MG63 (cell line): ENCODE measurements at places on chromosomes 3 and 15. TPM values are rescaled to one million over a fixed set of nuclear protein-coding genes. Genes with fewer than 3 reads are reported as not detected.

Gene TRNT1
- 34.2 and 60.3 TPM in 2 replicates for total RNA-seq

Gene A4GNT
- not detected in 2 replicates for total RNA-seq

Gene FMN1
- 0.25 and 9.0 TPM in 2 replicates for total RNA-seq

Gene CCDC39
- total RNA-seq = not detected in 2 replicates

Gene OSTN
- not detected in 2 replicates for total RNA-seq

Gene SSUH2
- total RNA-seq = not detected in 2 replicates

Gene CPLX3
- total RNA-seq = not detected in 2 replicates

Gene USP3
- total RNA-seq = 36.6 and 38.6 TPM in 2 replicates

Gene IGSF11
- total RNA-seq = 0.20 TPM in 1 of 2 replicates, not detected in the other

- DNase-seq = no peak
Observed at GRCh38 chr15:67134067-67134838, 68.9 kb downstream of the SMAD3 start.

- DNase-seq = no peak
Observed at GRCh38 chr15:100113351-100114080, 228.3 kb downstream of the ADAMTS17 start.

DNA sequence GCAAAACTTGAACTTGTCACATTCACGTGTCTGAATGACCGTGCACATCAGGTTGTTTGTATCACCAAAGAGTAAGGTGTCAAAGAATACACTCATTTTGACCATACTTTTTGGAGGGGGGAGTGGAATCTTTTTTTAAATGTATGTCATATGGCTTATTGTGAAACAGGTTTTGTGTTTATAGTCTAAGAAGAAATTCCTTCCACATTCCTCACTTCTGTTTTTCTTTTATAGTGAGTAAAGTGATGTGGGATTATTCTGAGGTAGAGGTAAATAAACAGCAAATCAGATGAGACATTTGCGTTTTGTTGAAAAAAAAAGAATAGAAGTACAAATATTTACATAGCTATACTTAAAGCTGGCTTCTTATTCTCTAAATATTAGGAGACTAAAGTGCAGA lies 33.0 kb downstream of the SRP14 start:
- no peak for DNase-seq

DNA sequence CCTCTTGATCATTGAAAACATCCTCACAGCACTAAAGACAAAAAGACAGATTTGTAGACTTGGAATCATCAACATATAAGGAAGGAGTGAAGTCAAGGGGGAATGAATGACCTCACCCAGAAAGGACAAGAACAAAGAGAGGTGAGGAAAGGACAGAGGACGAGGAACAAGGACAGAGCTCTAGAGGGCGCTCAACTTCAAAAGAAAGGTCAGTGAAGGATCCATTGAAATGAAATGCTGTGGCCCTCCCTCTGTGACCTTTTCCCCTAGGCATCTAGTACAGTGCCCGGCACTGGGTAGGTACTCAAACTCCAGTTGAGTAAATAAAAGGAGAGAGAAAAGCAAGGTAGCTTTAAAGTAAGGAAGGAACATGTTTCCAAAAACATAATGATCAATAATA lies 2.6 kb downstream of the ATP8B4 start:
- DNase-seq = peak; percentile 16

DNA sequence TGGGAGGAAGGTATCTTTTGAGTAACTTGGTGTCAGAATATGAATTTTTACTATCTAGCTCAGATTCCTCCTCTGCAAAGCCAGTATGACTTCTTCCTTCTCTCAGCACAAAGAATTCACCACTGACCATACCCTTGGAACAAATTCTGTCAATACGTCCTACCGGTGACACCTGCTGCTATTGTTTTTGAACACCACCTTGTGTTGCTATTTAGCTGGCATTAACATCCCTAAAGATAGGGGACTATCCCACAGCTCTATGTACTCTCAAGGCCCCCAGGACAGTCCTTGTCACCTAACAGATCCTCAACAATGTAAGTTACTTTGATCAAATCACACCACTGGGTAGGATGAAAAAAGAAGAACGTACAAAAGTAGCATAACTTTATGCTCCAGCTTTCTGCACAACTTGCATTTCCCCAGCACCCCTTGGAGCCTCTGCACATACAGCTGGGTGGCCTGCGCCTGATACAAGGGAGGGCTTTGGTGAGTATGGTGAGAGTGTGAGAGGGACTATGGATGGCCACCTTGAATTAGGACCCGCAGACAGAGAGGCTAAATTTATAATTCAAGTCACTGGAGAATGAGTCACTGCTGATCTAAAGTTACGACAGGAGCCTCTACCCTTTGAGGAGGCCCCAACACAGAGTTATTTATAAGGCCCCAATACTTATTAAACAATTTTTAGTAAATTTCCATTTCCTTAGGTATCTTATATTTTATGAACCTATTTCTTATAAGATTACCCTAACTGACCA lies 2.3 kb upstream of the COLQ start:
- no peak for DNase-seq

GRCh38 chr3:12644331-12644937 lies 19.5 kb downstream of the RAF1 start:
- DNase-seq = no peak

GRCh38 chr3:187888701-187889100 lies 143.4 kb upstream of the BCL6 start:
- no peak for DNase-seq

DNA sequence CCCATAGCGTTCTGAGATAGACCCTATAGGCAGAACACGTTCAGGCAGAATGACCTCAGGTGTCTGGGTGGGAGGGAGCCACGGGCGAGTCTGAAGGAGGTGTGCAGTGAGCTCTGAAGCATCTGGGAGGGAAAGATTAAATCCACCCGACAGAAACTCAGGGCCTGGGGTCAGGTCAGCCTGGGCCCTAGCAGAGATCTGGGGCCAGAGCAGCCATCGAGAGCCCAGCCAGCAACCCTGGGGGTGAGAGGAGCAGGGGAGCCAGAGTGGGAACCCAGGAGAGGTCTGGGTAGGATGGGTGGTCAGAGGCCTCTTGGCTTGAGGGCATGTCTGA lies 22.1 kb downstream of the SNX33 start:
- DNase-seq = no peak

DNA sequence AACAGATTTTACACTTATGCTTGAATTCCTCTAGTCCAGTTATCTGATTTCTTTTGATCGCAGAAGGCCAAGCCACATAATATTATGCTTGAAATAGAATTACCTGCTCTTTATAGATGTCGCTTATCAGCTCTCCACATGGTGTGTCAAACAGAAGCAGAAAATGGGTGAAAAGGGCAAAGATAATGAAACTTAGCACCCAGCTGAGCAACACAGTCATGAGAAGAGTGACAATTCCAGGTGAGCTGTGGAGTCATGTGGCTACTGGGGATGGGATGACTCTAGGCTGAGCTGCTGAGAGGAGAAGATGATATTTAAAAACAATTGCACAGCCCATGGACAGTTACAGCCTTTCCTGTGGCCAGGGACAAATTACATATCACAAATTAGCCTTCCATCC lies 398.7 kb upstream of the PDZRN3 start:
- DNase-seq = no peak

- no peak for DNase-seq
Observed at GRCh38 chr3:65448120-65448519, 590.6 kb downstream of the MAGI1 start.

DNA sequence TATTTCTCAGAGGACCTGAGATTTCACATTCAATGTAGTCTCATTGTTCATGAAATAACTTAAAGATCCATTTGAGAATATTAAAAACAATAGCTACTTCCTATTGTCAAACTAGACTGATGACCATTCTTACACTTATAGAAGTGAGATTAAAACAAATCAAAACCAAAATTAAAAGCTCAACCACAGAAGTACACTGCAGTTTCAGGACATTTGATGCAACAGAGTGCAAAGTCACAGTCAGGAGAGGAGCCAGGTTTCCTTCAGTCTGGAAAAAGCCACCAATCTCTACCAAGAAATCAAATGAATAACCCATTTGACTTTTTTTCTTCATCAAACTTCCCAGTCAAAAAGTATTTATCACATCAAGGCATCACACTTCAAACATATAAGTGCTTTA lies 5.5 kb downstream of the CCPG1 start:
- no peak for DNase-seq

- no peak for DNase-seq
Observed at GRCh38 chr3:100486808-100487207, 5.6 kb upstream of the TMEM45A start.

DNA sequence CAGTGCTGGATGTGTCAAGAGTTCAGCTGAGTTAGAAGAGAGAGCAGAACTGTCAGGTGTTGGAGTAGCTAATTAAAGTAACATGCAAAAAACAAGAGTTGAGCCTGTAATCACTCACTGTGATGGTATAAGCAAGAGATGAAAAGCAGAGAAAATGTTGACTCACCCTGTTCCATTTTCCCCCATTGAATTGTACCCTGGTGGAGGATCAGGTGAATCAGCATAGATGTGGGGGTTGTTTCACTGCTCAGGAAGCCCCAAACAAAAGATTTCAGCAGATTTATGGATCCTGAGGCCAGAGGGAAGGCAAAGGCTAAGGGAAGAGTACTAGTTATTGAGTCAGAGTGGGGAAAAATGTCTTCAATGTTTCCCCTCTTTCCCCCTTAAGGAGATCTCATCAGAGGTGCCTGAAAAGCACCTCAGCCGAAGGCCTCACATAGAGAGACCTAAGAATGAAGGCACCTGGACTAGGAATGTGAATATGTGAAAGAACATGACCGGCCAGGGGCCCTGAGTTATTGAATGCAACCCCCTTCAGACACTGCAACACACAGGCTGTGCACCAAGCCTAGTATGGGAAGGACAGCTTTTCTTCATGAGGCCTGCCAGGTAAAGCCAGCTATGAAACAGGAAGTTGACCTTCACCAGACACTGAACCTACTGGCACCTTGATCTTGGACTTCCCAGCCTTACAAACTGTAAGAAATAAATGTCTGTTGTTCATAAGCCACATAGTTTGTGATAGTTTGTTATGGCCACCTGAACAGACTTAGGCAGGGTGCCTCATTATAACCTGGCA lies 90.1 kb downstream of the TMCO5A start:
- no peak for DNase-seq

- DNase-seq = no peak
Observed at GRCh38 chr15:29270169-29270955, 740 bp upstream of the NSMCE3 start.

- peak; percentile 79 for DNase-seq
Observed at GRCh38 chr3:133038089-133038730, at the start of gene TMEM108. TSS of gene TMEM108 (plus strand) at chr3:133038391.

DNA sequence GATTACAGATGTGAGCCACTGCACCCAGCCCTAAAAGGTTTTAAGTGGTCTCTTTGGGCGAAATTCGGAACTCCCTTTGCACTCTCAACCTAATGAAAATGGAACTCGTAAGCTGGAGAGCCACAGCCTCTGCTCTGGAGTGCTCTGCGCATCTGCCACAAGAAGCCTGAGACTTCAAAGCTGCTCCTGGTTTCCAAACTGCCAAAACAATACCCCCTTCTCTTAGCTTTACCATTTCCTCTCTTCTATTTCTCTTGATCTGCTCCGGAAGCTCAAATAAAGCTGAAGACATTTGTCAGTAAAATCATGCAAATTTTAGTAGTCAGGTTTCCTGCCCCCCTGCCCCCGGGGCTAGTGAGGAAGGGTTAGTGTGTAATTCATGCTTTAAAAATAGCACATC lies 312.7 kb downstream of the MFSD1 start:
- DNase-seq = no peak

DNA sequence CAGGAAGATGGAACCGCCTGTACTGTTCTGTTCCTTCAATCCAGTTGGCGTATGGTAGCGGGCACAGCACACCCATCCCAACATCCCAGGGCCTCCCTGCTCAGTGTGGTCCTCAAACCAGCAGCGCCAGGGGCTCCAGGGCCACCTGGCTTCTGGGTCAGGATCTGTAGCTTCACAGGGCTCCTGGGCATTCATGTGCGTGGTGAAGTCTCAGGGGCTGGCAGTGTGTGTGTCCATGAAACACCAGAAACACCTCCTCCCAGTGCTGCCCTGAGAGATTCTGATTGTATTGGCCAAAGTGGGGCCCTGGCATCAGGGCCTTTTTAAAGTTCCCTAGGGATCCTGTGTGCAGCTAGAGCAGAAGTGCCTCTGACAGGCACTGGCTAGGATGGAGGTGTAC lies 42.1 kb downstream of the ABTB1 start:
- no peak for DNase-seq

- no peak for DNase-seq
Observed at GRCh38 chr3:114958930-114959329, 188.2 kb downstream of the ZBTB20 start.

GRCh38 chr15:62558640-62559380 lies 393.7 kb upstream of the C2CD4B start:
- peak; percentile 46 for DNase-seq

- no peak for DNase-seq
Observed at GRCh38 chr3:139617672-139618268, 60.0 kb downstream of the NMNAT3 start.

DNA sequence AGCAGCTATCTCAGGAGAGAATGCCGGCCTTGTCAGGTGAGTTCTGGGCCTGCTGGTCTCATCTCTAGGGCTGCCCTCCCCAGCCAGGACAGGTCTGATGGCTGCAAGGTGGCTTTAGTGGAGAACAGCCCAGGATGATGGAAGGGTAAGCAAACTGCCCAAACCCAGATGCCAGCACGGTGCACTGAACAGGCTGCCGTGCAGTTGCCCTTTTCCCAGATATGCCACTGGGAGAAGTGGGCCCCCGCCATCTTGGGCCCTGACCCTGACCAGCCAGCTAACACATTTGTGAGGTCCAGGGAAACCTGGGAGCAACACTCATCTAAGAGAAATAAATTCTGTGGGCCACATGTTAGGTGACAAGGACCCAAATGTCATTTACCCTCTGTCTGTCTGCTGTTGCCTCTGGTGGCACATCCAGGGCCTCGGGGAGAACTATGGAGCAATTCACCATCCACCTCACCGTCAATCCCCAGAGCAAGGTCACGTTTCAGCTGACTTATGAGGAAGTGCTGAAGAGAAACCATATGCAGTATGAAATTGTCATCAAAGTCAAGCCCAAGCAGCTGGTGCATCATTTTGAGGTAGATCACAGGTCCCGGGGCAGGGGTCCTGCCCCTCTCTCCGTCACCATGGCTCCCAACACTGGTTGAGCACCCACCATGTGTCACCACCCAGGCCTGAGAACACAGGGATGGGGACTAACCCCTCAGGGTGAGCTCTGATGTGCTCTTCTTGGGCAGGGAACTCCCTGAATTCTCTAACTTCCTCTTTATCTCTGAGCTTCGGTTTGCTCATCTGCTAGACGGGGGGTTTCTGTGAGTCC lies 1.8 kb downstream of the ITIH1 start:
- no peak for DNase-seq
